ENCODE measurements at places on chromosomes 4 and X.

GRCh38 chr4:185523862-185524261 lies 11.4 kb downstream of the PDLIM3 start:
- no peak for DNase-seq

- no peak for DNase-seq
Measured at GRCh38 chr4:31949045-31949444, 1228.9 kb downstream of the PCDH7 start.

DNA sequence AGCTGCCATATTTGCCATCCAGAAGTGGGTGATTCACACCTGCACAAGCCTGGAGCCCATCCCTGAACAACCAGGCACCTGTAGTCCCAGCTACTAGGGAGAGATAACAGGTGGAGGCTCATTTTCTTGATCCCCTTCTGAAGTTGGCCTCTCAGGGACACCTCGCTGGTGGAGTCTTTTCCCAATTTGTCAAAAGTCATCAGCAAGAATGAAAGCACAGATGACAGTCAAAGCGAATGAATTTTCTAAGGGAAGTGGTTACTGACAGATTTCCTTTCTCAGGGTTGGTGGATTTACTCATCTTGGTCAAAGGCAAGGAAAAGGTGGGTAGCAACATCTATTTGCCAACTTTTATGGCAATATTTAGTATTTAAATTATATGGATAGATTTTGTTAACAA lies 36.5 kb downstream of the FGFBP1 start:
- no peak for DNase-seq

- DNase-seq: no peak
Measured at GRCh38 chr4:173450281-173450680, 51.4 kb upstream of the SCRG1 start.

DNA sequence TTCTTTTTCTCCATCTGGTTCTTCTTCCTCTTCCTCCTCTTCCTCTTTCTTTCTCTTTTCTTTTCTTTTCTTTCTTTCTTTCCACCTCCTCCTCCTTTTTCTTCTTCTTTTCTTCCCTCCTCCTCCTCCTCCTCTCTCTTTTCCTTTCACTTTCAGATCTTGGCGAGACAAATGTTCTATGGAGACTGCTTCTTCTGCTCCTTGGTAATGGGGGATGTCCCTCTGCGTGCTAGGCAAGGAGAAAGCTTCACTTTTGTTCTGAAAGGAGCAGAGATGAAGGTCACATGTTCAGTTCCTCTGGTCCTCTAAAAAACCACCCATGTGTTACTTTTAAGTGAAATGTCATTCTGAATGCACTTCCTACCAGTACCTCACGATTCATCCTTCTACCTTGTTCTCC lies 33.2 kb downstream of the NBDY start:
- no peak for DNase-seq

- peak; percentile 64 for DNase-seq
Measured at GRCh38 chr4:56870946-56871345, 36.8 kb upstream of the REST start.

DNA sequence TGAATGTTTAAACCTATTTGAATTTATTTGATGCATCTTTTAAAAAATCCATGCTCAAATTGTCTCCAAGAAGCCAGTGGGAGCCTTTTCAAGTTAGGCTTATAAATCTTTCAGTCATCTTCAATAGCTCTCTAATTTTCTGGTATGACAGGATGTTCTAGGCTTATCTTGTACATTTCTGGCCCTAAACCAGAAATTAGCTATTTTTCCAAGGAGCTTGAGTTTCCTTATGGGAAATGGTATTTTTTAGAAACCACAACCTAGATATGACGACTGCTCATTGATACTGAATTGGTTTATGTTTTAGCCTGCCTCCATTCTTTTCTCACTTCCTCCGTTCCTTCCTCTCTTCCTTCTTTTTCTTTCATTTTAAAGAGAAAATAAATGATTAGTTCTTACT lies 172.3 kb downstream of the SPRY1 start:
- DNase-seq: no peak

Measured in right hindlimb (tissue), 1 donor.